ENCODE measurements at places on chromosomes 3 and 15.
A peak's percentile ranks its signal among the peaks of the same experiment; 100 is the strongest.

DNA sequence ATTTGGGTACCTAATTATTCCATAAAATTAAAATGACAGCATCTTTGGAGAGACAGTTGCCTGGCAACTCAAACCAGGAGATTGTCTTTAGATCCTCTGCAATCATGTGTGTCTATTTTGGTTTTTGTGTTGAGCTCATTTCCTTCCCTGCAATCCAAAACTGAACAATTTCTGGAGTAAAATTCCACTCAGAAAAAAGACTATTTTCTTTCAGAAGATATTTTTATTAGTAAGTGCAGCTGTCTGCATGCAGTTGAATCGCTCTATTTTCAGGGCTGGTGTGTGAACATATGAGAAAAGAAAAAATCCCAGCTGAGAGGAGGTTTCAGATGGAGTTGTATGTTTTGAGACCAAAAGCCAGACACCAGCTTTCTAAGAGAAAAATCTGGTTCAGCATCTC, 41.9 kb upstream of the DYNC1LI1 start:
- no peak for DNase-seq

GRCh38 chr3:101846709-101847108, 2.6 kb upstream of the NFKBIZ start:
- DNase-seq, result no peak

DNA sequence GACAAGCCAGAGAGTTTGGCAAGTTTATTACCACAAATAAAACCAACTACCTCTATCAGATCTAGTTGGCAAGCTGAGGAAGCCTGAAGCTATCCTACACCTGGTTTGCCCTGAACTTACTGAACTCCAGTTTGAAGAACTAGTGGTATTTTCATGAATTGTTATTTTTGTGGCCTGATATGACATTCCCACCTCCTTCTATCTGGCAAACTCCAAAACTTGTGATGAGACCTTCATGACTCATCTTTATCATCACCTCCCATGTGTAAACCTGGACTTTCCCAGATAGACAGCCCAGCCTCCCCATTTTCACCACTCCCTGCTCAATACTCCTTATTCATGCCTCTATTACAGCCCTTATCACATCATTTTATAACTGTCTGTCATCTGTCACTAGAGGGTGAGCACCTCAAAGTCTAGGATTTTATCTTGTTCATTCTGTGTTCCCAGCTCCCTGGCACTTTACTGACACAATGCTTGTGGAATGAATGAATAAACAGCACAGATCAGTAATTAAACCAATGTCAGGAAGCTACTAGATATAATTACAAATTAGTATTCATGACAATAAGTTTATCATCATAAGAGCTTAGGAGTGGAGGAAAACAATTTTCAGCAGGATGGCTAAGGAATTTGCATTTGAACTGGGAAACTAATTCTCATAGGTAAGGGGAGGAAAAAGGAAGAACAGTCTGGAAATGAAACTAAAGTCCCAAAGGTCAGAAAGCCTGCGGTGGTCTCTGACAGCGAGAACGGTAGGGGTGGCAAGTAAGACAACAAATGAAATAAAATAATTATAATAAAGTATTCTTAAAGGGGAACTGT, 13.2 kb upstream of the TRANK1 start:
- peak; percentile 27 for DNase-seq

DNA sequence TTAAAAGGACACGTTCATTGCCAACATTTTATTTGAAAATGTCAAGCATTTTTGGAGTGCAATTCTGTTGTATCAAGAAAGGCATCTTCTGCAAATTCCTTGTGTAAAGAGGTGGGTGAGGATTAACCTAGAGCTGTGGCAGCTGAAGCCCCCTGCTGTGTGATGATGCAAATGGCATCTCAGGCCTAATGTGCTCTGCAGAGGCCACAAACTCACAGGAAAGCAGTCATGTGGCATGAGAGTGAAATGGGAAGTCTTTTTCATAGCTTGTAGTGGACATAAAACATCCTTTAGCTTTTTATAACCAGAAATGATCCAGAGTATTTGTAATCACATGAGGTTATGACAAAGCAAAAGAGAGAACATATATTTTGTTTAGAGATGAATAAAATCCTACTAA, 6.4 kb downstream of the CADM2 start:
- peak; percentile 24 for DNase-seq

DNA sequence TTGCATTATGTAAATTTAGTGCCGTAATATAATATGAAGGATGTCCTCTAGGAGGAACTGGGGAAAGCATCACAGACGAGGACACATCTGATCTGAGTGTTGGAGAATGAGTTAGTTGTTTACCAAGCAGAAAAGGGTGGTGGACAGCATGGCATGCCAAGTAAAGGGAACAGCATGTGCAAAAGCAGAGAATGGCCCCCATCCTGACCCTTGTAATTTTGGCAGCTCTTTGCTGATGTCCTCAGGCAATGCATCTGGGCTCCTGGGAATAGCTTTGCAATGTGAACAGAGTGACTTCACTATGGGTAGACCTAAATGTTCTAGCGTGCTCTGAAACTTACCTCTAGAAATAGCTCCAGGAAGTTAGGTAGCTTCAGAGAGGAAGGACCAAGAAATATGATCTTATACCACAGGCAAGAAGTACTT, 263.3 kb downstream of the LPP start:
- DNase-seq, result no peak

GRCh38 chr15:60672400-60672799, 193.5 kb upstream of the ICE2 start:
- no peak for DNase-seq

DNA sequence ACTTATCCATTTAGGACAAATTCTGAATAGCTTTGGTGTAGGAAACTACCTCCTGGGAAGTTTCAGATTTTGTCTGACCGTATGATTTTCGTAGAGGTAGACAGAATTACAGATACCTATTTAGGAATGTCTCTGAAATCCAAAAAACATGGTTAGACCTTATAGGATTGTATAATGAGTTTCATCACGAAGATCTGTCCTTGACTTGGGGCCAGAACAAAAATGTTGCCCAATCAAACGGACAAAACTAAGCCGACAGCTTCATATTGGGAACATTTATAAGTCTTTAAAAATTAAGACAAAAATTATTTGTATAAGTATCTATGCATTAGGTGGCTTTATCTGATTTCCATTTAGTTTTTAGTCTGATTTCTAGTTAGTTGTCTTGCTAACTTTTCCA, 32.6 kb downstream of the MNS1 start:
- DNase-seq, result no peak

- peak; percentile 73 for DNase-seq
Observed at GRCh38 chr15:26891448-26892181, 24.8 kb downstream of the GABRA5 start.

DNA sequence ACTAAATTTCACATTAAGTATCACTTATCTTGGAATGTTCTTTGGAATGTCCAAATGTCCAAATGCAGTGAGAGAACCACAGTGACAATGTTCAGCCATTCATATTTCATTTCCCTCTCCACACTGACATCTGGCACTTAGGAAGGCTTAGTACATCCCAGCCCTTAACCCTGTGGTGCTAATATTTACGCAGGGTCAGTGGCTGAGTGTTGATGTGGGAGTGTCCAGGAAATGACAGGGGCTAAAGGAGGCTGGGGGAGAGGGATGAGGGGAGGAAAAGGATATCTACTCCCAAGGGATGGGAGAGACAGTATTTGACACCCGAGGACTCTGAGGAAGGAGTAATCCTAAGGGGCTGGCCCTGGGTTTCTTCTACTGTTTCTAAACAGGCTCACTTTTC, 14.1 kb upstream of the CCR4 start:
- no peak for DNase-seq

DNA sequence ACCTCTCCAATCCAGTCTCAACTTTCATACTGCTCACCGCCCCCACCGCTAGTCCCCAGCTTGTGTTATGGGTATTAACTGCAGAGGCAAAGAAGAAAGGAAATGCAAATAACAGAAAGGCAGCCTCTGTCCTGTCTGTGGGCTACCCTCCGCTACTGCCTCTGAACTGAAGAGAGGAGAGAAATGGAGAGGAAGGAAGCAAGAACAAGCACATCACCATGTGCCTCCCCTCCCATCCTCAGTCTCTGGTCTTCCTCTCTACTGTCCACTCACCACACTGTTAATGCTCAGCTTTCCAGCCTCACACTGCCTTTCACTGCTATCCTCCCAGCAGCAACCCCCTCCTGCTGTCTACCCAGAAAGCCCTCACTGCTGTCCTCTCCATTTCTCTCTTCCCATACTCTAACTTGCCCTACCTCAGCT, 139.0 kb upstream of the SLC2A2 start:
- DNase-seq, result no peak

- DNase-seq, result no peak
Observed at GRCh38 chr3:113873814-113874526, 35.4 kb downstream of the GRAMD1C start.

DNA sequence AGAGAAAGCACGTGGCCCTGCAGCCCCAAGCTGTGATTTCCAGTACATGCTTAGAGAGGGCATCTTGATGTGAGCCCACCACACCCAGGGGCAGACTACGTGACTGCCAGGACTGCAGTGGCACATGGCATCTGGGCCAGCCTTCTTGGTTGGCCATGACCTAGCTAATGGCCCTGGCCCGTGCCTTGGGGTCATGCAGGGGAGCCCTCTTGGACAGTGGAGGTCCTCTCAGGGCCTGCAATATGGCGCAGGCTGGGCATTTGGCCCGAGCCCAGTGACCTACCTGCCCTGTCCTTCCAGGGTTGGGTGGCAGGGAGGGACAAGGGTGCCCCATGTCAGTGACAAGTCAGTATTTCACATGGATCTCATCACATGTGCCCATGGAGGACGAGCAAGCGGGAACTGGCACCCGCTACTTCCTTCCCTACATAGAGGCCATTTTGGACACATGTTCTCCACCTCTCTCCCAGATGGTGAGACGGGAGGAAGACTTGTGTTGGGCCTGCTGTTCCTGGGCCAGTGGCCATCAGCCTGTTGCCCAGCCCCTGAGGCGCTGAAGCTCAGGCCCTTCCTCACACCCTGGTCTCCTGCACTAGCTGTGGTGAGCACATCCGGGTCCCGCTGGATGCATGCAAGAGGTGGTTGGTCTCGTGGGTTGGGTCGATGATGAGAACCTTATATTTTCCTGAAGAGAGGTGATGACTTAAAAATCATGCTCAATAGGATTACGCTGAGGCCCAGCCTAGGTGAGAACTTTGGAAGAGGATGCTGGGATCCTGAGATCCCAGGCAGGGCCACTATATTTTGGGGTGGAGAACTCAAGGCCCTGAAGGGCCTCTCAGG, 195.6 kb downstream of the UBE3A start:
- DNase-seq, result no peak

GRCh38 chr3:23845326-23846216, 39.8 kb downstream of the UBE2E1 start:
- DNase-seq, result no peak

- DNase-seq, result no peak
Observed at GRCh38 chr3:184003187-184003967, 14.3 kb downstream of the ABCC5 start.

DNA sequence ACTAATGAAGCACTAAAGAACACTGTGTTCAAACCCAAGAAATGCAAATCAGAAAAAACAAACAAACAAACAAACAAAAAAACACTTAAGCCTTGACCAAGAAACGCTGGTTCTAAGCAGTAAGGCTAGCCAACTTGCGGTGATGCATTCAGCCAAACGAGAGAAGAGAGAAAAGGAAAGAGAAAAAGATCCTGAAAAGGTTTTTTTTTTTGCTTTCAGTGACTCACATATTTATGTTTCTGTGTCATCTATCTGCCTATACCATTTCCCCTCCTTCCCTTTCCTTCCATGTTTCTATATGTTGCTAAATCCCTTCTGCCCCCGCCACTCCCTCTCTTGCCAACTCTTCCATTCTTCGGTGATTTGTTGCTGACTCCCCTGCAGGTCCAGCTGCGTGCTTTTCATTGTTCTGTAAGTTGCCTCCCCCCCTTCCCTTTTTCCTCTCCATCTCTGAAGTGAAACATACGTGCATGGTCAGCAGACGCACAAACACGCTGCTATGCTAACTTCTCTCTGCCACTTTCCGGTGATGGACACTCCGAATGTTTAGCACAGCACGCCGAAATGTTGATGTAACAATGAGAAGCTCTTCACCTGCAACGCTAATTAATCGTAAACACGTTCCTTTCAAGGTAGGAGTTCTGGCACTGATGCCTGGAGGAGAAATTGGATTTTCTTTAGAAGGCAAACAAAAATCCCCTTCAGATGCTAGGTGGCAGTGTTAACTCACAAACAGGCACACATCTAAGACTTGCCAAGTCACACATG, 154.4 kb downstream of the TUSC7 start:
- peak; percentile 48 for DNase-seq

GRCh38 chr3:137259701-137260100, 301.9 kb downstream of the IL20RB start:
- no peak for DNase-seq

DNA sequence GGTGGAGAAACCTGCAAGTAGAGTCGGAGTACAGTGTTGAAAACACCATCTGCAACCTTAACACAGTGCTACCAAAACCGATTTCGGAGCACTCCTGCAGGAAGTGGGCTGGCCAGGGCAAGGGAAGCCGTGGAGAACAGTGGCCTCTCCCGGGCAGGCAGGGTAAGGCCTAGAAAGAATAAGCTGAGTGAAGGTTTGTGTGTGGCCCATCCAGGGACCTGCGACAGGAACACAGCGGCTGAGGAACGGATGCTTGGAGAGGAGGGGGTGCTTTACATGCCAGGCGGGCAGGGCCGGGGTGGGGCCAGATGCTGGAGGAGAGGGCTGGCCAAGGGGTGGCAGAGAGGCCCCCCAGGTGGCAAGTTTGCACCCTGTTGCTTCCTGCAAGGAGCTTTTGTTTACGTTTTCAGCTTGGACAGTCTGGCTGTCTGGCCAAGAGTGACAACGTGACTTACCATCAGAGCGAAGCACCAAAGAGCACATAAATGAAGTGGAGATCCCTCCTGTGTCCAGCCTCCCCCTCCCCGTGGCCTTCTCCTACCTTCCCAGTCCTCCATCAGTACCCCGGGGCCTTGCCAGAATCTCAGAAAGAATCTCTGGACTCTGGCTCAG, 156.5 kb downstream of the PGPEP1L start:
- peak; percentile 72 for DNase-seq

DNA sequence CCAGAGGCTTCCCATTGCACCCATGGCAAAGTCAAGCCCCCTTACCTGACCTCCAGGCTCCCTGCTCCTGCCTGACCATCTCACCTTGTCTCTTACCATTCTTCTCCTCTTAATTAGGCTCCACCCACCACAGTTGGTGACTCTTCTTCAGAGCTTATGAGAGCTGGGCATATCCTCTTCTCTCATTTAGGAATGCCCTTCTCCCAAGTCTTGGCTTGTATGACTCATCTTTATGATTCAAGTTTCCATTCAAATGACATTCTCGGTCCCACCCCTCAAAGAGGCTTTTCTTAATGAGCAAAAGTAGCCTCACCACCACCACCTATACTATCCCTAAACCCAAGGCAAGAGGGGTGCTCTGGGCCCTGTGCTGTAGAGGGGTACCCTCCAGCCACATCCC, 55.3 kb upstream of the NUDT16 start:
- DNase-seq, result peak; percentile 34

- no peak for DNase-seq
Observed at GRCh38 chr3:102510663-102511062, 75.8 kb downstream of the ZPLD1 start.

- DNase-seq, result no peak
Observed at GRCh38 chr3:141499284-141499683, 12.5 kb downstream of the RASA2 start.
